ENCODE measurements at places on chromosomes 6 and 20.
A peak's percentile ranks its signal among the peaks of the same experiment; 100 is the strongest.

- no peak for DNase-seq
Observed at GRCh38 chr20:57076951-57077350, 189.5 kb downstream of the BMP7 start.

DNA sequence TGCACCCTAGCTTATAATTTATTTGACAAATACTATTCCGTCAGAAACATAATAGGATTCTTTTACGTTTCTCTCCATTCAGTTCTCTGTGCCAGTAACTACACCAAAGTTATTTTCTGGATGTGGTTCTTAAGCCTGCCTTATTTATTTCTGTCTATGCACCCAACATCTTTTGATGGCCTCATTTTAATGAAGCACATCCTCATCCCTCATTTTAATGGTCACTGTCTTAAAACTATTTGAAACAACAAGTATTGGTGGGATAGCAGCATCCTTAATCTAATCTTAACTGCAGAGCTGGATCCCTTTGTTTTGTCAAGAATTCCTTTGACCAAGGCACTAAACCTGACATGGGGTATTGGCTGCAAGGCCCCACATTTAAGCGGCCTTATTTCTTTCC lies 11.0 kb downstream of the FAM135A start:
- no peak for DNase-seq

GRCh38 chr6:12886961-12887775 lies 170.6 kb downstream of the PHACTR1 start:
- DNase-seq: no peak

GRCh38 chr6:68967549-68968300 lies 332.6 kb downstream of the ADGRB3 start:
- peak; percentile 5 for DNase-seq

DNA sequence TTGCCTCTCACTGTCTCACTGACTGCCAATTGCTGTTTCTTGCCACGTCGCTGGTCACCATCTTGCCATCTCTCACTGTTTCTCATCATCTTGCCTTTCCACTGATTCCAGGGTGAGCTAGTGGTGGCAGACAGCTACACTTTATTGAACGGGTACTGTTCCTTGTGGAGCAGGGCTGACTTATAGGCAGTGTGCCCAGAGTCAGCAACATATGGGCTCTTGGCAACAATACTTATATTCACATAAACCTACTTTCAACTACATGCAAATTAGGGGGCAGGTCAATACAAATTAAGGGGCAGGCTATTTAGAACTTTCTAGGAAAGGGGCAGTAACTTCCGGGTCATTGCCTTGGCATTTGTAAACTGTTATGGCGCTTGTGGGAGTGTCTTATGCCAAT lies 186.2 kb upstream of the SYNDIG1 start:
- no peak for DNase-seq

DNA sequence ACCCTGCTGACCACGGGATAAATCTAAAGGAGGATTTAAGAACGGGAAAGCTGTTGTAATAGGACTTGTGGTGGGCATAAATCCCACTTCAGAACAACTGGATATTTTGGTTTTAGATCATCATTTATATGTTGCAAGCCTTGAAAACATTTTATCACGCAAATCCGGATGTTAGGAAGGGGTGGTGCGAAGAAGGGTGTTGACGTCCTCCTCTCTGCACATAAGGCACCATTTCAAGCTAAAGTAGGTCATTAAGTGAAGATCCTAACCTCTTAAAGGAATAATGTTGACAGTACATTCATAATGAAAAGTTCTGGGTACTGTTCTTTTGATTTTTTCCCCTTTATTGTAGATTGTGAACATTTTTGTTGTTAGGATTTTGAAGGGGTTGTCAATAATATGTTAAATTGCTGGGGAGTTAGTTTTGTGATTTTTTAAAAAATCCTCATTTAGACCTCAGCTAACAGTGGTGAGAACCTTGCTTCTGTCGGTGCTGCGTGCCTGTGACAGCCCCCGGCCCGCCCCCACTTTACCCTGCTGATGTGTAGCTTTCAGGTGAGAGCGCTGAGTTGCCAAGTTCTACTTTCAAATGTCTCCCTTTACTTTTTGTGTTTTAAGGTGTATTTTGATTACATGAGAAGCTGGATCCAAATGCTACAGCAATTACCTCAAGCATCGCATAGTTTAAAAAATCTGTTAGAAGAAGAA lies 88.8 kb downstream of the MAP3K4 start:
- DNase-seq: no peak

DNA sequence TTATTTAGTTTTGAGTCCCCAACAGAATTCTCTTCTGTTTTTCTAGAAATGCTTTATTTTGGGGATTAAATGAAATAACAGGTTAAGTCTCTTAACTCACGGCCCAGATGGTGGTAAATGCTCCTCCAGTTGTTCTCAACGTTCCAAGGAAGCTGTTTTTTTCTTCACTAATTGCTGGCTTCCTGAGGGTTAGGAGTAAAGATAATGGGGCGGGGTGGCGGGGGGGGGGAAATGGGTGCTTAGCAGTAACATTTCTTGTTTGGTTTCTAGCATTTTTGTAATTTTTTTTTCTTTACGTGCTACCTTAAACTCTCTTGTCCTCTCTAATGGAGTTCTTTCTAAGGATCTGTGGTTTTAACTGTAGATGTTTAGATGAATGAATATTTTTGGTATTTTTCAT lies 2.2 kb downstream of the SRSF3 start:
- DNase-seq: no peak

- DNase-seq: no peak
Observed at GRCh38 chr20:54295686-54296085, 87.8 kb downstream of the PFDN4 start.

GRCh38 chr6:142605922-142606485 lies 304.2 kb downstream of the ADGRG6 start:
- DNase-seq: no peak

GRCh38 chr6:137791281-137792159 lies 75.5 kb upstream of the TNFAIP3 start:
- DNase-seq: no peak

DNA sequence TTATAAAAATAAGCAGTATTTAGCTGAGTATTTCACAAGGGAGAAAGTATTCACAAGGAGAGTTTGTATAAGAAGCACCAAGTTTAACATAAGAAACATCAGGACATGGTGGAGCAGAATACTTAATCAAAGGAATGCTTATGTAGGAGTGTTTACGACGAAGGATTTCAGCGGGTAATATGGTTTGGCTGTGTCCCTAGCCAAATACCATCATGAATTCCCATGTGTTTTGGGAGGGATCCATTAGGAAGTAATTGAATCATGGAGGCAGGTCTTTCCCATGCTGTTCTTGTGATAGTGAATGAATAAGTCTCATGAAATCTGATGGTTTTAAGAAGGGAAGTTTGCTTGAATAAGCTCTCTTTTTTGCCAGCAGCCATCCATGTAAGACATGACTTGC lies 1099.1 kb upstream of the ADGRB3 start:
- DNase-seq: no peak

DNA sequence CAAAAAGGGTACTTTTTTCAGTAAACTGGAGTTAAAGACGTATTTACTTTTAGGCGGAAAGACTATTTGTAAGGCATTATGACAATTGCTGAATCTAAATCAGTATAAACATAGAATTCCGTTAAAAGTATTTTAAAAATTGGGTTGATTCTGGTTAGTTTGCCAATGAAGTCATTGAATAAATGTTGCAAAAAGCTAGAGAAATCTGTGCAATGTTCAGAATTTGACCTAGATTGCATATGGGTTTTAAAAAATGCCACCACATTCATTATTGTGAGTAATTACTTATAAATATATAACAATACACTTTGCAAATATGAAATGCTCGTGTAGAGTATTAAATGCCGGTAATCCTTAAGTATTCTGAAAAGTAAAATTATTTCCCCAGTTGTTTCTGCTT lies 116.5 kb upstream of the EEF1E1 start:
- DNase-seq: no peak

DNA sequence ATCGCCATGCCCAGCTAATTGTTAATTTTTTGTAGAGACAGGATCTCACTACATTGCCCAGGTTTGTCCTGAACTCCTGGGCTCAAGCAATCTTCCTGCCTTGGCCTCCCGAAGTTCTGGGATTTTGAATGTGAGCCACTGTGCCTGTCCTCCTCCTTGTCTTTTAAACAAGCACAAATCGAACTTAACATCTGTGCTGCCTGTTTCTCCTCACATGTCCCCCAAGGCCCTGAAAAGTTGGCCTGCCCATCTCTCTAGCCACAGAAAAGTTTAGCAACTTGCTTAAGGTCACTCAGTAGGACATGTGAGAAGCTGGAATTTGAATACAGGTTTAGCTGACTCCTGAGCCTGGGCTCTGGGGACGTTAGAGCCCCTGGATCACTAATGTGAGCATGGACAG lies 115.7 kb upstream of the KCNG1 start:
- no peak for DNase-seq

- no peak for DNase-seq
Observed at GRCh38 chr6:42864602-42865001, 14.8 kb upstream of the RPL7L1 start.

DNA sequence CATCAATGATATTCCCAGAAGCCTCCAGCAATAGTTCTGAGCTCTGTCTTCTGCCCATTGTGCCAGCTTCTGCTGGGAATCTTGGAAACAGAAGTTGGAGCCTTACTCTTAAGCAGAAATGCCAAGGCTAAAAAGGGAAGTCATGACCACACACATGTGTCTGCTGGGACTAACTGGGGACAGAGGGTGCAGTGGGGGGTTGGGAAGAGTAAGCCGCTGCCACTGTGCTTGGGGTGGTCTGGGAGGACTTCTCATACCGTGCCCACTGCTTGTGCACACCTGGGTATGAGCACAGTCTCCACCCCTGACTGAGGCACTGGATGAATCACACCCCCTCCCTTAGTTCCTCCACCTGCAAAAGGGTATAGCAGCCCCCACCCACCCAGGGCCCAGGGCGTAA lies 90.7 kb downstream of the CDC5L start:
- DNase-seq: no peak

- no peak for DNase-seq
Observed at GRCh38 chr20:2236256-2236655, 59.5 kb upstream of the TGM3 start.

DNA sequence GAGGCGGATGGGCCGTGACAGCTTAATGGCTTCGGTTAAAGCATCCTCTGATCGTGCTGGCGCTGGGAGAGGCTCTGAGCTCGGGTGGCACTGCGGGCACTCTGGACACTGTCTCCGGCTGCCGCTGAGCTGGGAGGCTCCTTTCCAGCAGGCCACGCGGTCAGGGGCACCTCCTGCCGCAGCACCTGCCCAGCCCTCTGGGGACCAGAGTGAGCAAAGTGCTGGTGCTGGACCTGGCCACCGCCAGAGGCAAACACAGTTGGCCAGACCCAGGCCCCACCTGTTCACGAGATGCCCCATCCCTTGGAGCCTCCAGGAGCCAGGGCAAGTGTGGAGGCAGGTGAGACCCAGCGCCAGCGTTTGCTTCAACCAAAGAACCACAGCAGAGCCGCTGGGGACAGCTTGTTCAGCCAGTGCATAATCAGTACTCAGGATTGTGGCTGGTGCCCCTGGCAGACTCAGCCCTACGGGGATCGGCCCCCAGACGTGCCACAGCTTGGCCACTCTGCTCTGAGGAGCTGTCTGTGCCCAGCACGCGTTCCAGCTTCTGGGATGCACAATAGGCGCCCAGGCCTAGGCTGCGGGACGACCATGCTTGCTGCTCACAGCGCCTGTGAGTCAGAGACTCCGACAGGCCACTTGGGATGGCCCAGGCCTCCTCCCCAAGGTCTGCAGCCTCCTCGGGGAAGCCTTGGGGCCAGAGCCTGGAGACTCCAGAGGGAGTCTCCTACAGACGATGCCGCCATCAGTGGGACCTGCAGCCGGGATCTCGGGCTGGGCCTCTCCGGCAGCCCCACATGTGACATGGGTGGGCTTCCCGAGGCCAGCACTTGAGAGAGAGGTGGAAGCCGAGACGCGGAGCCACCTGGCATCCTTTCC lies 38.2 kb upstream of the SLCO4A1 start:
- no peak for DNase-seq

DNA sequence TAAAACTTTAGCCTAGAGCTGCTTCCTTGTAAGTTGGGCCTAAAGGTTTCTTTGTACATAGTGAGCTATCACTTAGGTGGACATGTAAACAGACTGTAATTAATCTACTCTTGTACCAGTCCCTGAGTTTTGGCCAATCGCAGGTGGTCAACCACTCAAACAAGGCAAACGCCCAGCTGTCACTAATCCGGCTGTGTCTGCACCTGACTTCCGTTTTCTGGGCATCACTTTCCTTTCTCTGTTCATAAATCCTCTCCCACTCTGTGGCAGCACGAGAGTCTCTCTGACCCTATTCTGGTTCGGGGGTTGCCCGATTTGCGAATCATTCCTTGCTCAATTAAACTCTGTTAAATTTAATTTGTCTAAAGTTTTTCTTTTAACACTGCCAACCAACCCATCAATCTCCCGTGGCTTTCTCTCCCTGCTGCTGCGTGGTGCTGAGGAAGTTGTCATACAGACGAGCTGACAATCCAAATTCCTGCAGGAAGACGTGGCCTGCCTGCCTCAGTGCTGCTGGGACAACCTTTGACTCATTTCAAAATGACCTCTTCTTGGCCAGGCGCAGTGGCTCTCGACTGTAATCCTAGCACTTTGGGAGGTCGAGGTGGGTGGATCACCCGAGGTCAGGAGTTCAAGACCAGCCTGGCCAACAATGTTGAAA lies 206.3 kb downstream of the QKI start:
- DNase-seq: no peak

DNA sequence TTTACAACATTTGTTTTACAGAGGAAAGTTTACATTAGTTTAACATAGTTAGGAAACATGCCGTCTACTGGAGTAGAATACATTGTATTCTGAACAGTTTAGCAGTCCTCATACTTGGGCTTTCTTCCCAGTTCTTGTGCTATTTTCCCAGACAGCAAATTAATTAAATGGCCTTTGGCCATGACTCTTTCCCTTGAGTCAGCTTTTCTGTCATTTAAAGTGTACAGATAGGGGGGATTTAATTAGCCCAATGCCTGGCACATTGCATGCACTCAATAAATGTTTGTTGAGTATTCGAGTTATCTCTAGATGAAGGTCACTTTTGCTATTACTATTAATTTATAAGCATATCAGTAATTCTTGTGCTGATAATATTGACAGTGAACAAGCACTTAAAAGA lies 1.6 kb downstream of the TMEM244 start:
- no peak for DNase-seq

- DNase-seq: no peak
Observed at GRCh38 chr20:52438326-52438963, 246.9 kb upstream of the ZFP64 start.

GRCh38 chr20:63288581-63289251 lies 4.3 kb upstream of the COL20A1 start:
- no peak for DNase-seq

GRCh38 chr20:15449061-15449460 lies 1111.6 kb upstream of the FLRT3 start:
- no peak for DNase-seq
